ENCODE measurements at places on chromosomes 1 and 21. TPM values are rescaled to one million over a fixed set of nuclear protein-coding genes. Genes with fewer than 3 reads are reported as not detected.

The VCAM1 gene
- total RNA-seq, result 26.1 TPM

The ELF3 gene
- total RNA-seq, result not detected

The NR1I3 gene
- total RNA-seq, result not detected

The LRRIQ3 gene
- 1.0 TPM for total RNA-seq

The TMPRSS3 gene
- total RNA-seq, result not detected

The LMOD1 gene
- total RNA-seq, result 15.1 TPM
